ENCODE measurements at places on chromosomes 3 and 15. TPM values are rescaled to one million over a fixed set of nuclear protein-coding genes. Genes with fewer than 3 reads are reported as not detected.

- H3K4me1 ChIP-seq: no peaks in the 10 kb centered on the region
- H3K27me3 ChIP-seq: no peaks in the 10 kb centered on the region
- DNase-seq: no peak
- no peak overlapping the region for H3K4me3 ChIP-seq
- H3K27ac ChIP-seq: no peak overlapping the region
These were observed 917.6 kb downstream of the EPHA3 start for GRCh38 chr3:90025019-90025418.

- H3K4me1 ChIP-seq: no peaks in the 10 kb centered on the region
- no peak overlapping the region for H3K4me3 ChIP-seq
- no peaks in the 10 kb centered on the region for H3K27me3 ChIP-seq
- H3K27ac ChIP-seq: no peak overlapping the region
- no peak for DNase-seq
These were observed 350.4 kb downstream of the CLSTN2 start for GRCh38 chr3:140285380-140285779.

DNA sequence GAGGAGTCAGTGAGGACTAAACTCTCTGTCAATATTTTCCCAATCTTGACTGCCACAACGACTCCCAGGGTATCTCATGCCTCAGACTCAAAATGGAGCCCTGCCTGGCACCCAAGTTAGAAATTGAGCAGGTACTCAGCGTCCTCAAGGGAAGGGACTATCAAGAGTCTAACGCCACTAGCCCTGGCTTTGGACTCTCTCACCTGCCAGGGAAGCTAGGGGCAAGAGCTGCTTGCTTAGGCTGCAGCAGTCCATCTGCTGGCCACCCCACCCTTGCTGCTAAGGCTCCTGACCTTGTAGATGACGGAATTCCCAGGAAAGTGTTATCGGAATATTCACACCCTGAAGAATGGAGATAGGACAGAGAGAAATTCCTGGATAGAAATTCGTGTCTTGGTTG lies 33.0 kb downstream of the ZIC4 start:
- no peak overlapping the region for H3K27ac ChIP-seq
- peaks cover 28% of the 10 kb centered on the region for H3K27me3 ChIP-seq
- no peaks in the 10 kb centered on the region for H3K4me1 ChIP-seq
- H3K4me3 ChIP-seq: no peak overlapping the region
- no peak for DNase-seq

DNA sequence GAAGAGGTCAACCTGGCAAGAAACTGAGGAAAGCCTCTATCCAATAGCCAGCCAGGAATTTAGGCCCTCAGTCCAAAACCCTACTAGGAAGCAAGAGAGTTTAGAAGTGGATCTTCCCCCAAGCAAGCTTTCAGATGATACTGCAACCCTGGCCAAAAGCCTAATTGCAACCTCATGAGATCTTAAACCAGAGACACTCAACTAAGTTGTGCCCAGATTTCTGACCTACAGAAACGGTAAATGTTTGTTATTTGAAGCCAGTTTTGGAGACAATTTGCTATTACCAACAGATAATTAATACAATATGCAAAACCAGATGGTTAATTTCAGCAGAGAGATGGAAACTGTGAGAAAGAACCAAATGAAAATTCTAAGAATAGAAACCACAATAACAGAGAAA lies 21.7 kb upstream of the SUSD5 start:
- no peaks in the 10 kb centered on the region for H3K4me1 ChIP-seq
- DNase-seq: no peak
- no peaks in the 10 kb centered on the region for H3K36me3 ChIP-seq
- no peak overlapping the region for H3K27ac ChIP-seq
- H3K4me3 ChIP-seq: no peak overlapping the region
- H3K27me3 ChIP-seq: peaks cover 5% of the 10 kb centered on the region

DNA sequence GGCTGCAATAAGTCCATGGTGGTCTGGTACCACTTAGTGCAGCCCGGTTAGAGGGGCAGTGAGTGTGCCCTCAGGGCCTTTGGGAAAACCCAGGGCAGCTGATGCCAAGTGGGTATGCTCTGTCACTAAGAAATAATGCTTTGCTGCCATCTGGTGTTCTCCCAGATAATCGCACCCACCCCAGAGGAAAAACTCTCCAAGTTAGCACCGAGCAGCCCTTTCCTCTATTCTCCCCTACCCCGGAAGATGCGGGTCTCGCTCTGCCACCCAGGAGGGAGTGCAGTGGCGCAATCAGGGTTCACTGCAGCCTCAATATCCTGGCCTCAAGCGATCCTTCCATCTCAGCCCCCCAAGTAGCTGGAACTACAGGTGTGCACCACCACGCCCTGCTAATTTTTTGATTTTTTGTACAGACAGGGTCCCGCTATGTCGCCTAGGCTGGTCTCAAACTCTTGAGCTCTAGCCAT lies 21.3 kb upstream of the DAPK2 start:
- peak; percentile 48 for DNase-seq
- H3K4me3 ChIP-seq: no peak overlapping the region
- H3K27me3 ChIP-seq: no peaks in the 10 kb centered on the region
- H3K4me1 ChIP-seq: no peaks in the 10 kb centered on the region
- peaks cover 14% of the 10 kb centered on the region for H3K36me3 ChIP-seq

GRCh38 chr15:55094136-55094535 lies 102.6 kb downstream of the RSL24D1 start:
- no peak for DNase-seq
- H3K4me1 ChIP-seq: no peaks in the 10 kb centered on the region
- no peaks in the 10 kb centered on the region for H3K27me3 ChIP-seq
- H3K36me3 ChIP-seq: no peaks in the 10 kb centered on the region
- H3K27ac ChIP-seq: no peak overlapping the region

DNA sequence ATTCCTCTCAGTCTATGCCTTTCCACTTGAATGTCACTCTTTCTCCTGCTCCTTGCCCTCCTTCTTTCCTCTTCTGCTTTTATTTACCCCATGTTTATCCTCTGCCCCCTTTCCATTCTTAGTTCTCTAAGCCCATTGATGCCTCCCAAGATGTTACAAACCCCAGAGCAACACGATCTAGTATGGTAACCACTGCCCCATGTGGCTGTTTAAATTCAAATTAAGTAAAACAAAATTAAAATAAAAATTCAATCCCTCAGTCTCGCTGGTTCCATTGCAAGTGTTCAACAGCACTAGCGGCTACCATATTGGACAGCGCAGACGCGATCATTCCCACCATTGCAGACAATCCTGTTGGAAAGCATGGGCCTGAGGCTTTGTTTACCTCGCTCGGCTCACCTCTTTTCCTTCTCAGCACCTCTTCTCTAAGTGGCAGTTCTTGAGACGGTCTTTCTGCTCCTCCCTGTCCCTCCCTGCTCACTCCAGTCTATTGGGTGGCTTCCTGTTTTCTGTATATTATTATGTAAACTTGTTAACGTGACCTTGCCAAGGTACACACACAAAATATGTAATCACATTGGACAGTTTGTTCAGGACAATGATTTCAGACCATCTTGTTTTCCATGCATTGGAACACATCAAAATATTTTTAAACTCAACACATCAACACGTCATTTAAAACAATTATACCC lies 21.8 kb upstream of the CA12 start:
- no peak overlapping the region for H3K4me3 ChIP-seq
- no peak for DNase-seq
- no peak overlapping the region for H3K27ac ChIP-seq
- no peaks in the 10 kb centered on the region for H3K27me3 ChIP-seq

Gene MEX3B
- total RNA-seq: 2.8 TPM

Gene HCN4
- not detected for total RNA-seq

All from T-cell (primary cell).